ENCODE measurements at places on chromosomes 6 and 20.

GRCh38 chr6:108874470-108875160 lies 26.4 kb downstream of the ARMC2 start:
- no peak for DNase-seq

GRCh38 chr6:25173951-25174474 lies 105.2 kb upstream of the CARMIL1 start:
- DNase-seq: no peak

DNA sequence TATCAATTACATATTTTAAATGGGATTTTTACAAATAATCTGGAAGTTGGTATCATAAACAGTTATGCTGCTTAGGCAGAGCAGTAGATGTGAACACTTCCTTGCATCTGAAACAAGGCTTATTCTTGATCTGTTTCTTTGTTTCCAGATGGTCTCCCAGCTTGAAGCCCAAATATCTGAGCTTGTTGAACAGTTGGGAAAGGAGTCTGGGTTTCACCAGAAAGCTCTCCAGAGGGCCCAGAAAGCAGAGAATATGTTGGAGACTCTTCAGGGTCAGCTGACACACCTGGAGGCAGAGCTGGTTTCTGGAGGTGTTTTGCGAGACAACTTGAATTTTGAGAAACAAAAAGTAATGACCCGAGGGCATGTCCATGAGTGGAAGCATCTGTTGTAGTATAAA lies 91.9 kb downstream of the CCDC170 start:
- DNase-seq: peak; percentile 47

- no peak for DNase-seq
Measured at GRCh38 chr6:159359581-159360297, 190.5 kb downstream of the FNDC1 start.

GRCh38 chr6:34484391-34484790 lies 18.5 kb downstream of the PACSIN1 start:
- no peak for DNase-seq

GRCh38 chr20:51531141-51531710 lies 11.3 kb downstream of the NFATC2 start:
- no peak for DNase-seq

- DNase-seq: no peak
Measured at GRCh38 chr6:169239181-169239580, 14.5 kb downstream of the THBS2 start.

DNA sequence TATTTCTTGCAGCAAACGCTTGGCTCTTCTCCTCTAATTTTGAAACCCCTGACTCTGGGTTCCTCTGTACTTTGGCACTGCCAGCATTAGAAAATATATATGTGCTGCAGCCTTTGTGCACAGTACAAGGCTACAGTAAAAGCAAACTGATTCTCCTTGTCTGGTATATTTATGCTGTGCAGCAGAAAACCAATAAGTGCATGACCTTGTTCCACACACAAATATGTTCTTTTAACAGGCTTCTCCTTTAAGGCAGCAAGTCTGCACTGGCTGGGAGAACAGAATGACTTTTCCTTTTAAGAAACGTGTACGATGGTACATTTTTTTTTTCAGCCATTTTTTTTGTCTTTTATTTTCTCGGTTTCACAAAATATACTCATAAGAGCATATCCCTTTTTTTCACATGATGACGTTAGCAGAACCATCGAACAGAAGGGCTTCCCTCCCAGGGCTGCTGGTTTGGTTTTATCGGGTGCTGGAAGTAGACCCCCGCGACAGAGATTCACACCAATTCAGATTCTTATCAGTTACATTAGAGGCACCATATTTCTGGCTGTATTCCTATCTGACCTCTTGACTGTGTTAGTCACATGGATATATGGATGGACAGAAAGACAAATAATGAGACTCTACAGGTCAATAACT lies 129.9 kb upstream of the ARID1B start:
- DNase-seq: no peak

DNA sequence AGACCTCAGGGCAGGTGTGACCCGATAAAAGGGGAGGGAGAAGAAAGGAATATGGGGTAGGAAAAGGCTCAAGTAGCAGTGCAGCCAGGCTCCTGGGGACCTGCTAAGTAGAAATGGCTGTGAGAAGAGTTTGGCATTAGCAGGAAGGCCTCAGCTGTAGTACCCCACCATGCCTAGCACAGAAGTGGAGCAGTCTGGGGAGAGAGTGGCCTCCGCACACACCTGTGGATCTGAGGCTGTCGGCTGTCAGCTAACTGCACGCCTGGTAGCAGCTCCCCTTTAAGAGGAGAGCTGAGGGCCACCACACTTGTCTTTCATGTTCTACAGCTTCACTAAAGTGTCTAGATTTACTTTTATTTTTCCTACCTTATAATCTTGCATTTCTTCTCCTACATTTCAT lies 24.6 kb downstream of the PDE7B start:
- DNase-seq: no peak

DNA sequence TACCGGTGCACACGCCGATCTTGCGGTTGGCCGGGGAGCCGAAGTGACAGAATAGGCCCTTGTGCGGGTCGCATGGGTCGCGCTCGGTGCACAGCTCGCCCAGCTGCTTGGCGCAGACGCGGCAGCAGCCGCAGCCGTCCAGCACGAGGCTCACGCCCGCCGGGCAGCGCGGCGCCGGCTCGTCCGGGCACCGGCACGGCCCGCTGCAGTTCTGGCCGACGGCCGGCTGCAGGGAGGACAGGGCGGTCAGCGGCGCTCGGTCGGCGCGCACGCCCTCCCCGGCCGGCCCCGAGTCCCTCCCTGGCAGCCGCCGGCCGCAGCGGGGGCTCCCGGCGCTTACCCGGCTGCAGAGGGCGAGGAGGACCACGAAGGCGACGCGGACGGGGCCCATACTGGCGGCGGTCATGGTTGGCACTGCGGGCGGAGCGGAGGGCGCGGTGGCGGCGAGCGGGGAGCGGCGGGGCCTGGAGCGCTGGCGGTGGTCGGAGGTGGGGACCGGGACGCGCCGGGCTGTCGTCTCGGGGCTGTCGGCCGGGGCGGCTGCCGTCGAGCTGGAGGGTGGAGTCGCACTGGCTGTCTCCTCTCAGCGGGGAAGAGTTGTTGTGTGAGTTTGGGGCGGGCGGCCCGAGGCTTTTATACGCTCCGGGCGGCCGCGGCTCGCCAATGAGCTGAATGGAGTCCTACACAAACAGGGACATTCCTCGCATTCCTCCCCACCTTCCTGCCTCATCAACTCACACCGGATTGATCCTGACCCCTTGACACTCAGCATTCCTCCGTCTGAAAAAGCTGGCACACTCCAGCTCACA lies at the start of gene CCN2:
Gene CCN2, minus strand, starts transcription at position 606 of the 809 bp plus-strand sequence. Its CDS starts 200 bp downstream, at position 406.
- no peak for DNase-seq

DNA sequence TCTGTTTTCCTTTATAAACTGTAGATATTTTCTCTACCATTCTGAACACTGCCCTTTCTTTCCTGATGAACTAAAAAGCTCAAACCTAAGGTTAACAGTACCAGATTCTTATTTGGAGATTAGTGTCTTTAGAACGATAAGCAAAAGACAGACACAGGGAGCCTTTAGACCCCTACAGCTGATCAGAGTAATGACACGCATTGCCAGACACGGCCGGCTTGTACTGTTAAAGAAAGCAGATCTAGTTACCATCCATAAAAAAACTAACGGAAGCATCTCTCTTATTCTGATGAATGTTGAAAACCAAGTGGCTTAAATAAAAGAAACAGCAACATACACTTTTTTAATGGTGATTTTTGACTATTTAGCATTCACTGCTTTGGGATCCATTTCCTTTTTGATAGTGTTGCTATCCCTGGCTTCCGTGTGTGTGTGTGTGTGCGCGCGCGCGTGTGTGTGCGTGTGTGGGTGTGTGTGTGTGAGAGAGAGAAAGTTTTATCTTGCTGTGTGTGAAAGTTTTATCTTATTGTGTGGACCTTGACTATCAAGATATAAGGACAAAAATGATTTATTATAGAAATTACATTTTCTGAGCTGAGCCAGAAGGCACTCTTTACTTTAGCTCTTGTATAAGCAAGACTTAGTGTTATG lies 95.6 kb upstream of the SLC35B3 start:
- no peak for DNase-seq

- no peak for DNase-seq
Measured at GRCh38 chr6:70651326-70651905, 16.3 kb upstream of the SMAP1 start.

DNA sequence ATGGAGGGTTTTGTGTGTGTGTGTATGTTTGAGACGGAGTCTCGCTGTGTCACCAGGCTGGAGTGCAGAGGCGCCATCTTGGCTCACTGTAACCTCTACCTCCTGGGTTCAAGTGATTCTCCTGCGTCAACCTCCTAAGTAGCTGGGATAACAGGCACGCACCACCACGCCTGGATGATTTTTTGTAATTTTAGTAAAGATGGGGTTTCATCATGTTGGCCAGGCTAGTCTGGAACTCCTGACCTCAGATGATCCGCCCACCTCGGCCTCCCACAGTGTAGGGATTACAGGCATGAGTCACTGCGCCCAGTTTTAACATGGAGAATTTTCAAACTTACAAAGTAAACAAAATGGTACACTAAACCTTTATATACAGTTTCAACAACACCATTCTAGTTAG lies 22.8 kb downstream of the AMD1 start:
- DNase-seq: no peak
